ENCODE measurements at places on chromosomes 5 and 9. TPM values are rescaled to one million over a fixed set of nuclear protein-coding genes. Genes with fewer than 3 reads are reported as not detected.

- no peak for DNase-seq
Observed at GRCh38 chr5:58273711-58274110, 186.2 kb downstream of the PLK2 start.

PCDHA7 gene
- polyA plus RNA-seq, result not detected

- no peak for DNase-seq
Observed at GRCh38 chr9:87891754-87892153, 9.1 kb downstream of the SPATA31E1 start.

DNA sequence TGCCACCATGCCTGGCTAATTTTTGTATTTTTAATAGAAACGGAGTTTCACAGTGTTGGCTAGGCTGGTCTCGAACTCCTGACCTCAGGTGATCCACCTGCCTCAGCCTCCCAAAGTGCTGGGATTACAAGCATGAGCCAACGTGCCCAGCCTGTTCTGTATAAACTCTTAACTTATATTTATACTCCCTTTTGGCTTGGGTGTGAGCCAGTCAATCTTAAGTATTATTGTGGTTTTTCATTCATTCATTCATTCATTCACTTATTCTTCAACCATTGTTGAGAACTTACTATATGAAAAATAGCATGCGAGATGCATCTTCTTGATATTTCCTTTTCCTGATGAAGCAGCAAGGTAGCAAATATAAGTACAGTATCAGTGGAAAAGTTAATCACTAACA is 132.9 kb downstream of the ADGRV1 start:
- no peak for DNase-seq

SNX24 gene
- 0.65 TPM for polyA plus RNA-seq

- no peak for DNase-seq
Observed at GRCh38 chr9:14780251-14780650, 57.7 kb upstream of the CER1 start.

GRCh38 chr9:28050941-28051340 is 477.7 kb upstream of the C9orf72 start:
- no peak for DNase-seq

DNA sequence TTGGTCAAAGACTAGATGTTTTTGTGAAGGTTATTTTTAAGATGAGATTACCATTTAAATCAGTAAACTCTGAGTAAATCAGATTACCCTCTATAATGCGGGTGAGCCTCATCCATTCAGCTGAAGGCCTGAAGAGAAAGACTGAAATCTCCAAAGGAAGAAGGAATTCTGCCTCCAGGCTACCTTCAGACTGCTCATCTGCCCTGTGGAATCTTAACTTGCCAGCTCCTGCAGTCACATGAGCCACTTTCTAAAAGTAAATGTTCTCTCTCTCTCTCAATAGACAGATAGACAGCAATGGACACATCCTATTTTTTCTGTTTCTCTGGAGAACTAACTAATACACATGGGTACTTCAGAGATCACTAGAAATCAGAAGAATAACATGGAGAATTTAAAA is 182.8 kb downstream of the CFAP90 start:
- DNase-seq, result no peak

DNA sequence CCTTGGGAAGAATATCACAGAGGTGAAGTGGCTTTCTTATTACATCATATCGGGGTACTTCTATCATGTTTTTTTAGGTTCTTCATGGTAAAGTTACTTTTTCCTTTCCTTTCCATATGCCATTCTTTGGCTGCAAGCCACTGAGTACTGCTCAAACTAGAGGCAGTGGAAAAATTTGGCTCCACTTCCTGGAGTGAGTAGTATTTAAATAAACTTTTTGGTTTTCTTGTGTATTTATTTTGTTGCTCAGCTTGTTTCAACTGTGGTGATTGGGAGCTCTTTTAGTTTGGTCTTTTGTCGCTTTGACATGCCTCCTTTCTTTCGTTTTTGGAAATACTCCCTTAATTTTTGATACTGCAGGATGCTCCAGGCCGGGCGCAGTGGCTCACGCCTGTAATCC is 69.8 kb downstream of the WDR70 start:
- DNase-seq, result no peak

FAM151B gene
- polyA plus RNA-seq, result not detected

DNA sequence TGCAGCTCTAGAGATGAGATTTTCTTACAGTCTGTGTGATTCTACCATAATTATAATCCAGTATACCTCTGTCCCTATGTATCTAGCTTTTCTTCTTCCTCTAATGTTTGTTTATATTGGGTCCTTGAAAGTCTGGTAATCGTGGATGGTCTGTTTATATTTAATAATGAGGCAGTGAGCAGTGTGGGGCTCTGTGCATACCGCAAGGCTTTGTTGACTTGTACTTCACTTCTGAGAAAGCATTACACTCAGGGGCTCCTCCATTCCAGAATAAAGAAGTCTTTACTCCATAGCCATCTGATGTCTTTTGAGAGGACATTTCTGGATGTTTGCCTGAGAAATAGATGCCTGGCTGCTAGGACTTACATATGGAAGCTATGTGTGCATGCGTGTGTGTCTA is 4.5 kb upstream of the MPDZ start:
- no peak for DNase-seq

- no peak for DNase-seq
Observed at GRCh38 chr9:118170032-118170955, 466.1 kb downstream of the TLR4 start.

TAF1L gene
- not detected for polyA plus RNA-seq

- DNase-seq, result no peak
Observed at GRCh38 chr9:18568973-18569372, 95.0 kb downstream of the ADAMTSL1 start.

FAM163B gene
- not detected for polyA plus RNA-seq

COL15A1 gene
- polyA plus RNA-seq, result not detected

DNA sequence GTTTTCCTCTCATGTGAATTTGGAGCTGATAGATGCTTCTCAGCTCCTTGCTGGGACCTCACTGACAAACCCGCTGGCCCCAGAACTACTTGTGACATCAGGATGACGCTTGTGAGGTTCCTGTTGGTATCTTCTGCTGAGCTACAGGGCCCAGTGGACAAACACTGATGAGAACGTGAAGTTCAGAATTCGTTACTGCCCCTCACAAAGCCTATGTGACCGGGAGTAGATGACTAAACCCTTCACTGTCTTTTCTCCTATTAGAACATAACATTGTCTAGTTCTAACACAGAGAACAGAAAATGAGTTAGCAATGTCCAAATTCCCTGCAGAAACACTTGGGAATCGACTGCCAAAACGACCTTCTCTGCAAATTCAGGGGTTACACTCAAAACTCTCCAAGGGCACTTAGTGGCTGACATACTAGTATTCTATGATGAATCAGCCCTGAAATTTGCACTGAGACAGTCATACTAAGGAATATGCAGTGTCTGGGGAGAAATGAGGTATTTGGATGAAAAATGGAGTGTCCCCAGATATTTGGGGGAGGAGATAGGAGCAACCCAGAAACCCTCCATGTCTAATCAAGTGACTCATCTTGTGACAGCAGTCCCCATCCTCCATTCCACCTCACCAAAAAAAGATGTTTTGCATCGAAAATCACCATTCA is 143.2 kb upstream of the TRIM32 start:
- DNase-seq, result no peak

BTNL3 gene
- not detected for polyA plus RNA-seq

- DNase-seq, result no peak
Observed at GRCh38 chr5:57102905-57103255, 71.0 kb upstream of the GPBP1 start.

PCDHB12 gene
- not detected for polyA plus RNA-seq

GRCh38 chr9:124771867-124772679 is 962 bp upstream of the NR6A1 start:
- DNase-seq, result peak; percentile 37

SOX30 gene
- 1.1 TPM for polyA plus RNA-seq

- DNase-seq, result no peak
Observed at GRCh38 chr9:130833031-130833990, 1.7 kb upstream of the ABL1 start.

RNF44 gene
- 2.1 TPM for polyA plus RNA-seq

DNA sequence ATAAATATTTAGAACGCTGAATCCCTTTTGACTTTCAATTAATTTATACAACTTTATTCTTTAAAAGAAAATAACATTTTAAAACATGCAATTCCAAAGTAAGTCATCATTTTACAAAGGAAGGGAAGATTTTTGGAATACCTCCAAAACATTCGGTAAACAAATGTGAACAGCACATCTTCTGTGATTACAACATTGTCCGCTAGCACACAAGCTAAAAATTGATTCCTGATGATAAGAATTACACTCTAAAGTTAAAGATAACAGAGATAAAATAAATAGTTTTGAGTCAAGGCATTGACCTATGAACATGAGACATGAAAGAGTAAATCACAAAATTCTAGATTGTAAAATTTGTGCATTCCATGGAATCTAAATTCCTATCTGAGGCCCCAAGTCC is 56.2 kb upstream of the TRAF1 start:
- DNase-seq, result no peak

GABRA6 gene
- polyA plus RNA-seq, result not detected

DNA sequence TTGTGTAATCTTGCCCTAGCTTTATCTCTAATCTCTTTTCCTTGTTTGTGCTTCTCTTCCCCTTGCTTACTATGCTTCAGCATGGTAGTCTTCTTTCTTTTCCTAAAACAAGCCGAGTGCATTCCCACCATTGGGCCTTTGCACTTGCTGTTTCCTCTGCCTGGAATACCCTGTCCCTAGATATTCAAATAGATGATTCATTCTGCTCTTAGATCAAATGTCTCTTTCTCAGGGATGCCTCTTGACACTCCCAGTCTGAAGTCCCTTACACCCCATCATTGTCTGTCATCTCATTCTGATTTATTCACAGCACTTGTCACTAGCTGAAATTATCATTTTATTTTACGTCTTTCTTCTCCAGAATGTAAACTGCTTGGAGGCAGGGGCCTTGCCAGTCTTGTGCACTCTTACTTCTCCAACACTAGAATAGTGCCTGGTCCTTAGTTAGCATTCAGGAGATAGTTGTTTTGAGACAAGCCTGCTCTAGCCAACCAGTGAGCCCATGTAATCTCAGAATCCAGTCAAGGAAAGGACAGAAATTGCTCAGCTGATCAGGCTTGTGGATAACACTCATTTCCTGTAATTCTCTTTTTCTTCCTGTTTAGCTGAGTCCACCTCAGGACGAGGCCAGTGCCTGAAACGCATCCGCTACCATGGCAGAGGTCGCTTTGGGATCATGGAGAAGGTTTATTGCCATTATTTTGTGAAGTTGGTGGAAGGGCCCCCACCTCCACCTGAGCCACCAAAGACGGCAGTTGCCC is 25.4 kb downstream of the MRPL22 start:
- no peak for DNase-seq

RAB3C gene
- not detected for polyA plus RNA-seq

DNA sequence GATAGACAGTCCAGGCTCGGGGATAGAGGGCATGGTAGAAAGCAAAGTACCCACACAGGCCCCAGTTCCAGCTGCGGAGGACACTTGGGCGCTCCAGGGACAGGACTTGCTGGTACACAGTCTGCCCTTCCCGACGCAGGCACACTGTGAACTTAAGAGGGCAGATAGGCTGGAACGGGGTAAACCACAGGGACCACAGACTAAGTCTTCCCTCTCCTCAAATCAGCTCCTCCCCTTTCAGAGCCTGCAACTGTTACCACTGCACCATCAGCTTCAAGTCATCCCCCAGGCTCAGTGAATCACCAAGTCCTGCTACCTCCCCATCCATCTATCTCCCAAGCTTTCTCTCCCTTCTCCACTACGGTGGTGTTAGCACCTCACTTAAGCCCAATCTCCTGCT is 7.3 kb downstream of the GBA2 start:
- no peak for DNase-seq

GRCh38 chr5:50744776-50745175 is 78.3 kb downstream of the PARP8 start:
- DNase-seq, result no peak

GRCh38 chr5:81400375-81400774 is 6.4 kb upstream of the ACOT12 start:
- no peak for DNase-seq

RANBP17 gene
- not detected for polyA plus RNA-seq

MAML1 gene
- polyA plus RNA-seq, result 4.7 TPM

GRCh38 chr9:82558346-82558745 is 504.6 kb downstream of the RASEF start:
- no peak for DNase-seq

TAS2R1 gene
- not detected for polyA plus RNA-seq

GRCh38 chr9:35905912-35906679 is at the start of gene HRCT1:
TSS of gene HRCT1 (plus strand) at chr9:35906202. CDS start at chr9:35906288, 86 bp downstream.
- no peak for DNase-seq

TSSK1B gene
- polyA plus RNA-seq, result not detected

DNA sequence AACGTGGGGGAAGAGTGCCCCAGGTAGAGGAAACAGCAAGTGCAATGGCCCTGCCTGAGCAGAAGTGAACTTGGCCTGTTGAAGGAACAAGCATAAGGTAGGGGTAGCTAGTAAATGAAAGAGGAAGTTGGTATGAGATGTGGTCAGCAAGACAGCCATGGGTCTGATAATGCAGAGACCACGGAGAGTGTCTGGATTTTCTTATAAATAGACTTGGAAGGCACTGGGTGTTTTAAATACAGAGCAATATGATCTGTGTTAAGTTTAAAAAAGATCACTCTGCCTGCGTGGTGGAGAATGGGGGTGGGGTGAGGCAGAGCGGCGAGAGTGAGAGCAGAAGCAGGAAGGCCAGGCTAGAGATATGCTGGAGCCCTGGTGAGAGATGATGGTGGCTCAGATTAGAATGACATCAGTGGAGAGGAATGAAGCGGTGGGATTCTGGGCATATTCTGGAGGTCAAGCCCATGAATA is 4.2 kb downstream of the ADAM19 start:
- peak; percentile 85 for DNase-seq

DNA sequence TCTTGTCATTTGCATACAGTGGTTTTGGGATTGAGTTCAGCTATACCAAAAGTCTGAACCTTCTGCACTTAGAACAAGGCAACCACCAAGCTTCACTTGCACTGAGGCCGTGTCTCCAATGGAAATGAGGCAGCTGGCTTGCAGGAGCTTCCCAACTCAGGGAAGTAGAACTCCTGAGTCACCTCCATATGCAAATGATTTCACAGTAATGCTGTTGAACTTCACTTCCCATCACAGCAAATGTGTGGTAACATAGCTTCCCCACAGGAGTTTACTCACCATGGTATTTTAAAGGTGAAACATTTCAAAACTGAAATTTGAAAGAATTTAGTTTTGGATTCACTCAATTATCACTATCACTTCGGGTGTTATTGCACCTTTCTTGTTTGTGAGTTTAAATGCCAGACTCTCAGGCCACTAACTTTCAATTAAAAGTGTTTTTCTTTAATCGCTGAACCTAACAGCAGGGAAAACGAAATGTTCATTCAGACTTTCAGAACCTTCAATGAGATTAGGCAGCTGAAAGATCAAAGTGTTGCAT is 9.0 kb downstream of the CD274 start:
- DNase-seq, result no peak

DNA sequence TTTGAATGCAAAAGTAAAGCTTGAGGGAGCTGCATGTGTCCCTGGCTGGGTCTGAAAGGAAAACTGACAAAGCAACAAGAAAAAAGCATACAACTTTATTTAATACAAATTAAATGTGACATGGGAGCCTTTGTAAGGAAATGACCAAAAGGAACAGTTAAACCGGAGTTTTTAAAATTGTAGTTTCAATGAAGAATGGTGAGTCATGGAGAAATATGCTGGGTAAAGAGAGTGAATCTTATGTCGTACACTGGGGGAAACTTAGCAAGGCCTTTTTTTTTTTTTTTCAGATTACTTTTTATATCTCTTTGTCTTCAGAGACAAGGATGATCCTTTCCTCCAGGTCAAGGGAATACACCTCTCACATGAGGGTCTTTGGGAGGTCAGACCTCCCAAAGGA is 50.1 kb upstream of the FBXL17 start:
- DNase-seq, result no peak

All from naive B cell (primary cell).